ENCODE measurements at places on chromosomes 16 and 17.

GRCh38 chr17:59073972-59074371 lies 32.7 kb downstream of the TRIM37 start:
- no peak for DNase-seq

DNA sequence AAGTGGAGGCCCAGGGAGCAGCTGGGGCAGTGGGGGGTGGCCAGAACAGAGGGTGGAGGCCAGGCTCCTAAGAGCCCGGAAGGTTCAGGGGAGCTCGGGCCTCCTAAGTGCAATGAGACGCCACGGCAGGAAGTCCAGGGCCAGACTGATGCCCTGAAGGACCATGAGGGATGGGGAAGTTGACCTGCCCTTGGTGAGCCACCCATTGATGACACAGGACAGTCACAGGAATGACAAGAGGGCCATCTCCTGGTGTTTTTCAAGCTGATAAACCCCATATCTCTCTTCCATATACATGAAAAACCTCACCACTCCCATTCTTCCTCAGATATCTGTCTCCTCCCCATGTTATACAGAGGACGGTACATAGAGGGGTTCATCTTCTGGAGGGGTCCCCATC lies 5.8 kb upstream of the MRPL58 start:
- no peak for DNase-seq

GRCh38 chr17:42317266-42317845 lies 29.1 kb downstream of the STAT5A start:
- no peak for DNase-seq

DNA sequence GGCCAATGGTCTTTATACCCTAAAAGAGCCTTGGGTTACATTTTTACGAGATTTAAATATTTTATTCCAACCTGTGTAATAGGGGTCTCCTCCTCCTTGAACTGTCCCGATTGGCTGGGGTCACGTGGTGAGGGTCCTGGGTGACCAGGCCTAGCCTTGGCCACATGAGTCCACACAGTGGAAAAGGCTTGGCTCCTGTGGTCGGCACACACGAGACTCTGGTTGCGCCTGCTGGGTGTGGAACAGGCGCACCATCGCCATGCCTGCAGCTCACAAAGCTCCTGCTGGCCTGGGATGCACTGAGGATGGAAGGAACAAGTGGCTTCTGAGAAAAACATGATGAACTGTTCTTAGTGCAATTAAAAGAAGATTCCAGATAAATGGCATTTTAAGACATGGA lies 103.9 kb upstream of the ZNF750 start:
- DNase-seq, result no peak

GRCh38 chr16:6204945-6205344 lies 1107.3 kb upstream of the EEF2KMT start:
- DNase-seq, result no peak
